ENCODE measurements at places on chromosomes 4 and X.

DNA sequence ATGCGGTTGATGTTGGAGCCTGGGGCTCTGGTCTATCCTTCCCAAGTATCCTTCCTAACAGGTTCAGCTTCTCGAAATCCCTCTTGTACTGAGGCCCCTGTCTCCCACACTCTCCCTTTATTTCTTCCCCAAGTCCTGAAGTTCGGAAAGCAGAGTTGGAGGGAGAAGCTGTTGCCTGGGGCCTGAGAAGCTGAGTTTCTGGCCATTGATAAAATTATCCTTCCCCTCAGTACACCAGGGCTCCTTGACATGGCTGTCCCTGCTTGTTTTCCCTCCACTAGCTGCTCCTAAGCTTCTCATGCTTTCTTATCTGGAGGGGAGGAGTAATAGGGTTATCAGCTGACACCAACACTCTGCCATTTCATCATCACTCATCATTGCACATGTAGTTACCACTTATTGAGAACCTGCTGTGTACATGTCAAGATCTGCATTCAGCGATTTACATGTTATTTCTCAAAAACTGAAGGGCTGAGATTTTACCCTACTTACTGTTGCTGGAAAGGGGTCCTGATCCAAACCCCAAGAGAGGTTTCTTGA, 58.0 kb downstream of the FUNDC1 start:
- DNase-seq: no peak

GRCh38 chr4:18735740-18736268, 714.2 kb upstream of the LCORL start:
- DNase-seq: no peak

DNA sequence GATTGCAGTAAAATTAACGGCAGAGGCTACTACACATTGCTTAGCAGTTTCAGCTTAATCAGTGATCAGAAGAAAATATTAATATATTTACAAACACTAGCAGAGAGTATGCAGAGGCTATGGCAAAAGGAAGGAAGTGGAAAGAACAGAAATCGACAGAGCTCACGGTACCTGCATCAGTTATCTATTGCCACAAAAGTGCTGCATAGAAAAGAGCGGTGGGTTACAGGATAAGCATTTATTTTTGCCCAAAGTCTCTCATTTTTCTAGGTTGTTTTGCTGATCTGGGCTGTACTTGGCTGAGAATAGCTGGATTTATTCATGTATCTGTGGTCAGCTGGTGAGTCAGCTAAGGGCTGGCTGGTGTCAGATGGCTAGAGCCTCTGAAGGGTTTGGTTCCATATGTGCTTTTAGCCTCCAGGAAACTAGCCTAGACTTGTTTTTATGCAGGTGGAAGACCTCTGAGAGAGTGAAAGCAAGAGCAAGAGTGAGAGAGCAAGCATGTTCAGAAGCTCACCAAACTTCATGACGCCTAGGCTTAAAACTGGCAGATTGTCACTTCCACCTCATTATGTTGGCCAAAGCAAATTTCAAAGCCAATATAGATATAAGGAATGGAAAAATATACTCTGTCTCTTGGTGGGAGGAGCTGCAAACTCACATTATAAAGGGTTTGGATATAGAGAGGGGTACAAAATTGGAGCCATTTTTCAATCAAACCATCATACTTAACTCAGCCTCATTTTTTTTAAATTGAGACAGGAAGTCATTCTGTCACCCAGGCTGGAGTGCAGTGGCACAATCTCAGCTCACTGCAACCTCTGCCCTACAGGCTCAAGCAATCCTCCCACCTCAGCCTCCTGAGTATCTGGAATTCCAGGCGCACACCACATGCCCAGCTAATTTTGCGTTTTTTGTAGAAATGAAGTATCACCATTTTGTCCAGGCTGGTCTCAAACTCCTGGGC, 153.2 kb upstream of the RPL34 start:
- DNase-seq: no peak

DNA sequence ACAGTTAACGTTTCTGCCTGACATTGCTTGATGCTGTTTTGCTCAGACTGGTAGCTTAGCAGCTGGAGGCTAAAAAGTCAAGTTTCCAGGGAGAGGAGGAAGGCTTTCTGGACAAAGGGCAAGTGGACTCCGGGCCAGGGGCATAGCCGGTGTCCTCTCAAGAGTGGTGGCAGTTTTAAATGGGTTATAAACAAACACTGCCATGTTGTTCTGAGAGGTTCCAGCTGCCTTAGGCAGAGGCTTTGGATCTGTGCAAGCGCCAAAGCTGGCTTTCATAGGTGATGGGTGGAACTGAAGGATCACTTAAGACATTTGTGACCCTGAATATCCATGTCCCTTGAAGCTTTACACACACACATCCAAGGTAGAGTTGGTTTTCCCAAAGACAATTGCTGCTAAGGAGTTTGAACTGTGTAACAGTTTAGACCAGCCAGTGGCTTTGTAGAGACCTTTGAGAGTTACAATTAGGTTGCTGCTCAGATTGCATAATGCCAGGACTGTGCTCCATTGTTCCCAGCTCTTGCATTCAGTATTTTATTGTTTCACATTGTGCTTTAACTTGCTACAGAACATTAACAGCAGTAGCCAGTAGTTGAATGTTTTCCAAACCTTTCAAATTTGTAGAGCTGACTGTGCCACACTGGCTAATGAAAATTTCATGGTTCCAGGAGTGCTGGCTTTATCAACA, 54.1 kb upstream of the AP1S2 start:
- no peak for DNase-seq

GRCh38 chr4:188015025-188015940, 19.7 kb downstream of the ZFP42 start:
- no peak for DNase-seq

DNA sequence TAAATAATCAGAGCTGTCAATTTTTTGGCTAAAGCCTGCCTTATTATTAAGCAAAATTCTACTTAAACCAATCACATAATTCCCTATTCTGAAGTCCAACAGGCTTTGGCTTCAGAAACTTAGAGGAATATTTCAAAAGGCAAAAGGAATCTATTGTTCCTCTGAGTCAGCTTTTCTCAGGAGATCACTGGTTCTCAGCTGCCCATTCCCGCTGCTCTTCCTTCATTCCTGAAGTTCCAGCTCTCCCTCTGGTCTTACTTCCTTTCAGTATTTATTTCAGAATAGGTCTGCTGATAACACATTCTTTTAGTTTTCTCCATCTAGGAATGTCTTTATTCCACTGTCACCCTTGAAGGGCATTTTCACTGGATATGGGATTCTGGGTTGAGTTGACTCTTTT, 133.7 kb downstream of the SOWAHB start:
- DNase-seq: no peak

- DNase-seq: peak; percentile 34
These were observed 151.3 kb downstream of the USP46 start for GRCh38 chr4:52507774-52508173.

GRCh38 chr4:151316645-151317044, 8.8 kb downstream of the SH3D19 start:
- no peak for DNase-seq

DNA sequence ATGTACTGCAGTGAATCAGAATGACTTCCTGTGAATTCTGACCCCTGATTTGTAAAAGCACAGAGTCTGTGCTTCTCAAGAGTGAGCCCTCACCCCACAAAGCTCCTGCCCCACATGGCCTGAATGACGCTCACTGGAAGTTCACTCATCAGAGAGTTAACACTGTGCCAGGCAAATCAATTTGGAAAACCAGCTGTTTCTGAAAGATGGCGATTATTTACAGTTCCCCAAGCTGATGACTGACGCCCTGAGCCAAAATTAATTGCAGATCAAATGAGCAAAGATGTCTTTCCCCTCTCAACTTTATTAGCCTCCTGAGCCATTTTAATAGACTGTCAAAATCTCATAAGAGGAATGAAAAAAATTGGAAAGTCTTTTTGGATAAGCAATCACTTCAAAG, 118.0 kb downstream of the SLC2A9 start:
- DNase-seq: no peak

DNA sequence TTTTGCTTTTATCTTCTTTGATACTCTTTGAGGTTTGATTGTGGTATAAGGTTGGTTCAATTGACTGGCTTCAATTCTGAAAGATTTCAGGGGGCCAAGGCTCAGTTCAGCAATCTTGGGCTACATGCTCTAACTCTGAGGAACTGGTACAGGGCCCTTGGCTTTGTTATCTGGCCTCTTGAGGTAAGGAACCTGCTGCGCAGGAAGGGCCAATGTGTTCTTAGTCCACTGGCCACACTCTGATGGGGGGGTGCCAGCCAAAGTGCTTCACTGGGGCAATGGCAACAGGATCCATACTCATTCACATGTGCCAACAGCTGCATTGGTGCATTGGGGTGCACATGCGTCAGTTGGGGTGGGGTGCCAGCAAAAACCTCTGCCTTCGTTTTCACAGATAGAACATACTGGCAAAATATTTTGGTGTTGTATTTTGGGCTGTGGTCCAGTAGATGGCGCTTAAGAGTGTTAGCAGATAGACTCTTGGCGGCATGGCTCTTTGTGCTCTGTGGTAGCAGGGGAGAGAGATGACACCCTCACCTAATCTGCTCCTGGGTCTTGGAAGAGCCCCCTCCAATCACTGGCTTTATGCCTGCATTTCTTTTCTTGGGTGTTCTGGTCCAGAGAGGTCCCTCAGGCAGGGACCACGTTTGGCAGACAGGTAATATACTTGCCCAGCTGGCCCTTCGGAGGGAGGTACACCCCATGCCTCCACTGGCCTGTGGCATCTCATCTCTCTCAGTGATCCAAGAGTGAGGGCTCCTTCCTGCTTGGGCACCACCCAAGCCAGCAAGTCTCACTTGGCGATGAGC, 42.9 kb downstream of the NDST3 start:
- DNase-seq: no peak

- DNase-seq: no peak
These were observed 223.5 kb downstream of the AFAP1 start for GRCh38 chr4:7716010-7716721.

DNA sequence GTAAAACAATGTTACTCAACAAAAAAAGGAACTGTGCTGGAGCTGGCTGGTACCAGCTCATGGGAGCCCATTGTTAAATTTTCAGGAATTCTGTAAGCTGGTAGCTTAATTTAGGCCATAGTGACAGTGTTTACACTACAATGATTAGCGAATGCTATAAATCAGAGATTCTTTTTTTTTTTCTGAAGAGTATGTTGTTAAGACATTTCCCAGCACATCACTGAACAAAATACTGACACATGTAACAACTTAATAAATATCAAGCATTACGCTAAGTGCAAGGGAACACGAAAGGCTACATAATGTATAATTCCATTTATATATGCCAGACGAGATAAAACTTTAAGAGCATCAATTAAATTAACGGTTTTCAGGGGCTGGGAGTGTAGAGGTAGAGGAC, 4.4 kb downstream of the WDFY3 start:
- no peak for DNase-seq

GRCh38 chrX:50469206-50469605, 1.4 kb downstream of the DGKK start:
- no peak for DNase-seq

- no peak for DNase-seq
These were observed 109.3 kb downstream of the MAGEC2 start for GRCh38 chrX:142095651-142096245.

- DNase-seq: no peak
These were observed 278.6 kb upstream of the ITM2A start for GRCh38 chrX:79645749-79646148.

- peak; percentile 71 for DNase-seq
These were observed 644.5 kb upstream of the ATOH1 start for GRCh38 chr4:93184053-93184452.

- DNase-seq: no peak
These were observed 11.7 kb downstream of the OTUD5 start for GRCh38 chrX:48945517-48946348.

- no peak for DNase-seq
These were observed 27.9 kb downstream of the UGT2B4 start for GRCh38 chr4:69467797-69468196.

- no peak for DNase-seq
These were observed 56.4 kb upstream of the SLIT2 start for GRCh38 chr4:20195071-20195885.

DNA sequence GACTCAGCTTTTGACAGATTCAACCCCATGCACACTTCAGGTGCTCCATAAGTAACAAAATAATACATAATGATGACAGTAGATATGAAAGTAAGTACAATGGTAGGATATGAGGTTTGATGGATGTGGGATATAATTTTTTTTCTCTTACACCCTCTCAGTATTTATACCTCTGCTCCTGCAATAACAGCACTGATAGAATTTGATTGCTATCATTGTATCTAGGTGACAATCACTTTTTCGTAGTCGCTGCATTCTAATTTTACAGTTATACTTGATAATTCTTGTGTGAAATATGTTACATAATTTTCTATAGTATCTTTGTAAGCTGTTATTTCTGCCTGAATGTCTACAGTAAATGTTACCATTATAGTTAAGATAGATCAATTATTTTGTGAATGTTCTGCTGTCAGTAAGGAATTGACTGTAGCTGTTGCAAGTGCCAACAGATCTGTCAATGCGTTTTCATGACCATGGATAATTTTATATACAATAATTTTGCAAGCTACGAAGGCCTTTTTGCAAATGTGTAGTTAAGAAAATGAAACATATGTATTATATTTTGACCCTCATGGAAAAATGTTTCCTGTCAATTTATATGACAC, 128.9 kb downstream of the BANK1 start:
- DNase-seq: no peak

DNA sequence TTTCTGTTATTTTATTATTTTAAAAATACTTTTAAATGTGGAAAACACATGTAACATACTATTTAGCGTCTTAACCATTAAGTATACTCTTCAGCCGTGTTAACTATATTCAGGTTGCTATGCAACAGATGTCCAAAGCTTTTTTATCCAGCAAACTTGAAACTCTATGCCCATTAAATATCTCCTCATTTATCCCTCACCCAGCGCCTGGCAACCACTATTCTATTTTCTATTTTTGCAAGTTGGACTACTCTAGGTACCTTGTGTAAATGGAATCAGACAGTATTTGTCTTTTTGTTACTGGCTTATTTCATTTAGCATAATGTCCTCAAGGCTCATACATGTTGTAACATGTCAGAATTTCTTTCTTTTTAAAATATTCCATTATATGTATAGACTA, 174.6 kb downstream of the PCDH10 start:
- DNase-seq: no peak

- no peak for DNase-seq
These were observed 796.1 kb upstream of the ADGRL3 start for GRCh38 chr4:60404027-60404426.

DNA sequence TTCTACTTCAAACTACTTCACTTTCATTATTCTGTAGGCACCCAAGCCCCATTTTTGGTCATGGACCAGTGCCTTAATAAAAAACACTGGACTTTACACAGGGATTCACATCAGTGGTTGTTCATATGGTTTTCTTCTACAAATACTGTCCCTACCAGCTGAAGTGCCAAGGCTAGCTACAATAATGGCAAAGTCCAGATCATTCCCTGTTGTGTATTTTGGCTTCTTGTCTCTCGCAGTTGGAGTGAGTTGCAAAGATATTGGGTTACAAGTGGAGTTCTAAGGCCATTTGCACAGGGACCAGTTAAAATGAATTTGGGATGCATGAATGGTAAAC, 16.7 kb upstream of the ANKRD17 start:
- no peak for DNase-seq

GRCh38 chrX:124594017-124594651, 247.8 kb downstream of the SH2D1A start:
- no peak for DNase-seq

GRCh38 chrX:9233141-9233540, 199.2 kb upstream of the FAM9B start:
- no peak for DNase-seq

GRCh38 chrX:69262036-69262936, 97.0 kb upstream of the PJA1 start:
- no peak for DNase-seq
